Stimulated activated CD4-positive, alpha-beta T cell treated with anti-CD3 and anti-CD28 coated beads, TNF-alpha, amount 100 ng/mL, for 1 hour (primary cell): ENCODE measurements at places on chromosomes 7 and 10.

DNA sequence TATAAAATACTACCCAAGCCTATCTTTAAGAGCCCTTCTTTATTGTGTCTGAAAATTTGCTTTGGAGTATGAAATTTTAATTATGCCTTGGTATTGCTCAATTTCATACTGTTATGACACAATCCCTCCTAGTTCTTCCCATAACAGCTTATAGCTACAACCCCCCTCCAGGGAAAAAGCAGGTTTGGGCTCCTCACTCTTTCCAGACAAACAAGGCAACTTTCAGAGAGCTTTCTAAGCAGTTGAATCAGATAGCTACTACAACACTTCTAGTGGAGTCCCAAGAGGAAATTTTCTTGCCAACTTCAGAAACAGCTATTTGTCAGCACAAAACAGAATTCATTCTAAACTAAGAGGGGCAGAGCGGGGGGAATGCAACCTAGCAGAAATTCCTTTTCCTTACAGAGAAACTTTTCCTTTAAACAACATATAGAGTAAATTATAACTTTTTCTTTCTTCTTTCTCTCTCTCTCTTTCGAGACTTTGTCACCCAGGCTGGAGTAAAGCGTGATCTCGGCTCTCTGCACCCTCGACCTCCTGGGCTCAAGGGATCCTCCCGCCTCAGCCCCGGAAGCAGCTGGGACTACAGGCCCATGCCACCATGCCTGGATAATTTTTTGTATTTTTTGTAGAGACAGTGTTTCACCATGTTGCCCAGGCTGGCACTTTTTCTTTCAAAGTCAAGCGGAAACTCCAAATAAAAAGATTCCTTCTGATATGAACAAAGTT lies 26.0 kb upstream of the JMJD1C start:
- no peak for DNase-seq

- no peak for DNase-seq
Observed at GRCh38 chr10:99993701-99994689, 15.8 kb downstream of the DNMBP start.

DNA sequence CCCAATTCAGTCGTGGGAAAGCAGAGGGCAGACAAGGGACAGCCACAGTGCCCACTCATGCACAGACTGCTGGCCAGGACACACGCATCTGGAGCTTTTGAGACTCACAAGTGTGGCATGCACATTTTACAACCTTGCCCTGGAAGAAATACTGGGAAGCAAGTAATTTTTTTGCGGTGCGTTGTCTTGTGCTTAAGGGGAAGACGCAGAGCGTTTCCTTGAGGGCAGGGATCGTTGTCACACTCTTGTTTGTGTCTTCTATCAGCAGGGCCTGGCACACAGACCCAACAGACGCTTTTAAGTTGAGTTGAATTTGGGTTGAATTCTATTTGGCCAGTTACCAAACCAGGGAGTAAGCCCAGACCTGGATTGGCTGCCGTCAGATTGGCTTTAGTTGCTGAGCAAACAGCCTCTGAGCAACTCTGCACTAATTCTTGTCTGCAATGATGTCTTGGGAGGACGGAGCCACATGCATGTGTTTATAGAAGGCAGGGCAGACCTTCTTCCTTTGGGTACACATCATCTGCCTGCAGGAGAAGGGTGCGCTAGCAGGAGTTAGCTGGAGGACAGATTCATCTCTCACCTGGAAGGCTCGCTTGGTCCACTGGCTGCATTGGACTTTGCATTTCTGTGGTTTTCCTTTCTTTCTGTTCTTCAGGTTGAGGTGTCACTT lies 38.4 kb downstream of the IL2RA start:
- DNase-seq = no peak

GRCh38 chr10:34374356-34375045 lies 440.6 kb downstream of the PARD3 start:
- no peak for DNase-seq

DNA sequence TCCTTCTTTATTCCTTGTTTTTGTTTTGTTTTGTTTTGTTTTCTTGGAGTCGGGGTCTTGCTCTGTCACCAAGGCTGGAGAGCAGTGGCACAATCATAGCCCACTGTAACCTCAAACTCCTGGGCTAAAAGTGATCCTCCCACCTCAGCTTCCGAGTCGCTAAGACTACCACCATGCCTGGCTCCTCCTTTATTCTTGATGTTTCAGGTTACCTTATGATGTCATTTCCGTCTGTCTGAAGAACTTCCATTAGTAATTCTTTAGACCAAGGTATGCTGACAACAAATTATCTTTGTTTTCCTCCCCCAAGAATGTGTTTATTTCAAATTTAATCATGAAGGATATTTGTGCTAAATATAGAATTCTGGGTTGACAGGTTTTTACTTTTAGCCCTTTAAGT lies 18.1 kb upstream of the ATAD1 start:
- DNase-seq = no peak

DNA sequence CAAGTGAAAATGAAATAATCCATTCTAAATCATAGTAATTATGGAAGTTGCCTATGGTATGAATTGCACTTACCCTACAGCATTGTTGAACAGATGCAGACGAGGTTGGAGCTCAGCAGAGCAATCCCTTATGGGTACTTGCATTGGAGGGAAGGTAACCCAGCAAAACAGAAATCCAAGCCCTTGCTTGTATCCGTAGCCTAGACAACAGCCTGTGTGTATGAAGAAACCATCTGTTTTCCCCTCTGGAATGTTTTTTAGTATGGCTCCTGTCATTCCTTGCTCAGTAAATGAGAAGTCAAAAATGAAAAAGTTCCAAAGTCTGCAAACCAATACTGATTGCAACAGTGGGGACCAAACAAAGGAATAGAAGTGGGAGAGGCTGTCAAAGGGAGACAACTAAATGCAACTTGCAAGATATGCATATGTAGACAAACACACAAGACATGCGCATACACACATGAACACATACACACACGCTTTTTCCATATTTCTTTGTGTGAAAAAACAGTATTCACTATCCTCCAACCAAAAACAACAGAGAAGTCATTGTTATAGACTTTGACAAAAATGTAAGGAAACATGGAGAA lies 260.8 kb downstream of the DYNC1I1 start:
- no peak for DNase-seq

- DNase-seq = no peak
Observed at GRCh38 chr7:125930848-125931247, 1001.2 kb upstream of the POT1 start.

DNA sequence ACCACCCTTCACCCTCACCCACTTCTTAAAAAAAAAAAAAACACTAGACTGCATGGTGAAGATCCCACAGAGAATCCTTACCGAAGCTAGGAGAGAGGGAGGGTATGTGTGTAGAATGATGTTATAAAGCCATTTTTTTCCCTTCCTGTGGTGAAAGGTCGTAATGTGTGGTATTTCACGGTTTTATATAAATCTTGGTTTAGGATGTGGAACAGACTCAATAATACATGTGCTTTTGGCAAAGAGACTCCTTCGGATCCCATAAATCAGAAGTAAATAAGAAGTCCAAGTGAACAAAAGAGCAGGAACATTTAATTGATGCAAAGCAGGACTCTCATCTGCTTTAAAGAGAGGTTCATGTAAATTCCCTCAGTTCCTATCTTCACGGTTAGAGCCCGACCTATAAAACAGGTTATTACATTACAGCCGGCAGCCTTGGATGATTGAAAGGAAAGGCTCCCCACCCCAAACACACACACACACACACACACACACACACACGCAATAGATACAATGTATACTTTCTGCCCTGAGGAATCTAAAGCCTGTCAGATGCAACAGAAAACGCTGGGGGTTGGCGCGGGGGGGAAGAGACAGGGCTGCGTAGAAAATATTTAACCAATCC lies 8.8 kb downstream of the DLX5 start:
- DNase-seq = no peak

- no peak for DNase-seq
Observed at GRCh38 chr10:110825508-110825907, 46.2 kb upstream of the PDCD4 start.

DNA sequence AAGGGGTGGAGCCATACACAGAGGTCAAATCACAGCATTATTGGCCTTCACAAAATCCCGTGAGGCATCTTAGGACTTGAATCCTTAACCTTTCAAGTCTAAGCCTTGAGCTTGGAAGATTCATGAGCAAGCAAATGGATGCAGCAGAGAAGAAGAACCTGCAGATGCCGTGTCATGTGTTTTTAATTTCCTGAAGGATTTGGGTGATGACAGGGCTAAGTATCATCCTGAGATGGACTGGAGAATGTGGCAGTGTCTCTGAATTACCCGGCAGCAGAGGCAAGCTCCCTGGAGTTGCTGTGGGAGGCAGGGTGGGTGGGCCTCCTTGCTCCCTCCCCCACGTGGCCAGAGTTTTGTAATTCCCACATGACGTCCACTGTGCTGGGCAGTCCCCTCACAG lies 50.8 kb downstream of the GCC1 start:
- no peak for DNase-seq
